ENCODE measurements at places on chromosomes 5 and 9. TPM values are rescaled to one million over a fixed set of nuclear protein-coding genes. Genes with fewer than 3 reads are reported as not detected.
A peak's percentile ranks its signal among the peaks of the same experiment; 100 is the strongest.

Gene PHF24
- total RNA-seq: 0.29 TPM

Gene SLC46A2
- total RNA-seq: not detected

DNA sequence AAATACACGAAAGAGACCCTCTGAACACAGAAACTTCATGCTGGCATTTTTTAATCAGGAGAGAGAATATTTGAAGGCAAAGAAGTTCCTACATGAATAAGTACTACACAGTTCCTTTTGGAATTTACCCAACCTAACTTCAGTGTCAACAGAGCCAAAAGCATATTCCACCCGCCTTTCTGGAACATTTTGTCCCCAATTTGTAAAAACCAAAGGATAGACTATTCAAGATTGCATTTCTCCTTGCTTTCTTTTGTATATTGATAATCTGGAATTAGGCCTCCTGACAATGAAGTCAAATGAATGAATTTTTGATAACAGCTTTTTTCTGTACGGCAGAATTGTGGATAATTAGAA lies 39.4 kb upstream of the TRAF1 start:
- H3K27me3 ChIP-seq: no peaks in the 10 kb centered on the region
- no peak overlapping the region for H3K27ac ChIP-seq
- no peak for DNase-seq
- H3K4me3 ChIP-seq: no peak overlapping the region
- peaks cover 15% of the 10 kb centered on the region for H3K36me3 ChIP-seq
- H3K4me1 ChIP-seq: no peaks in the 10 kb centered on the region

- H3K4me1 ChIP-seq: peaks cover 27% of the 10 kb centered on the region
- DNase-seq: peak; percentile 61
- H3K27me3 ChIP-seq: peaks cover 14% of the 10 kb centered on the region
- peaks cover 4% of the 10 kb centered on the region for H3K36me3 ChIP-seq
These were observed 586 bp upstream of the MTAP start for GRCh38 chr9:21801683-21802417.
